Activated CD4-positive, alpha-beta memory T cell treated with anti-CD3 and anti-CD28 coated beads, Interleukin-2, amount 10 ng/mL, durations not matched to agents 7 days and 5 days (primary cell): ENCODE measurements at places on chromosomes 6 and 20.
A peak's percentile ranks its signal among the peaks of the same experiment; 100 is the strongest.

DNA sequence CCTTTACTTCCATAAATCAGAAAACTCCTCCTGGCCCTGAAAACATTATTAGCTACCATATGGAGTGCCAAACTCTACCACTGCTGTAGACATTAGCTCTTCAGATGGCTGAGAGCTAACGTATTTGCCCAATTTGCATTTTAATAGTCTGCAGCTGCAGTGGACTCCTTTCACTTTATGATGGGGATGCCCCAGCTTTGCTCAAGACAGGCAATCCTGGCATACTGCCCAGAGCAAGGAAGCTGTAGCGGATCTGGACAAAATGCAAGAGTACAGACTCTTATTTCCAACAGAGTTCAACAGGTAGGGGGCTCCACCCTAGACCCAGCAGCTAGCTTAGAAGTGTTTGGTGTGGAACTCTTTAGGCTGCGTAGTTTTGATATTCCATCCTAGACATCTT, 246.7 kb downstream of the FOXC1 start:
- no peak for DNase-seq

- no peak for DNase-seq
Measured at GRCh38 chr20:24870881-24871280, 78.2 kb upstream of the CST7 start.

DNA sequence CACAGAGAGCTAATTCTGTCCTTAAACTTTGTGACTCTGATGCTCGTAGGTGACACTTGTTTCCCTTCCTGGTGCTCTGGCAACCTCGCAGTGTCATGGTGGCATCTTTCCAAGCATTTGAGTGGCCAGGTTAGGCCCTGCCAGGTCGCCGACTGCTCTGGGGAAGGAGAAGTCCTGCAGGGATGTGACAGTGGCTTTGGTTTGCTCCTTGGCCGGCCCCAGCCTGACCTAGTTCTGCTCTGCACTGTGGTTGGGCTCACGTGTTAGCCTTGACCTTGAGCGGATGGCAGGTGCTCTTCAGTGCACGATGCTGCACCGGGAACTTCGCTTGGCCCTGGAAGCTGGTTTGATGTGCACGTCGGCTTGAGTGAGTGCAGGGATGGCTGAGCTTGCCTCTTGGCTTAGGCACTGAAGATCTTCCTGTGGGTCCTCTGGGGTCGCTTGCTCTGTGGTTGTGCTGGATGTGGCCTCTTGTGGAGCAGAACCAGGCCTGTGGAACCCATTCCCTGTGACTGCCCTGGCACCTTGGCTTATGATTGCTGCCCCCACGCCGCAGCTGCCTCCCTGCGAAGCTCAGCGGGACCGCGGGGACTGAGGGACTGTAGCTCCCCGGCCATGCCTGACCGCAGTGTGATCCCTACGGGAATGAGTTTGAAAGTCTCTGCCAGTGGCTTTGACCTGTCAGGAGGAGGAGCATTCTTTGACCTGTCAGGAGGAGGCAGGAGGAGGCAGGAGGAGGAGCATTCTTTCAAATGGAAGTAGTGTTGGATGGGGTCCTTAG, 8.7 kb downstream of the OSBPL2 start:
- DNase-seq = no peak

DNA sequence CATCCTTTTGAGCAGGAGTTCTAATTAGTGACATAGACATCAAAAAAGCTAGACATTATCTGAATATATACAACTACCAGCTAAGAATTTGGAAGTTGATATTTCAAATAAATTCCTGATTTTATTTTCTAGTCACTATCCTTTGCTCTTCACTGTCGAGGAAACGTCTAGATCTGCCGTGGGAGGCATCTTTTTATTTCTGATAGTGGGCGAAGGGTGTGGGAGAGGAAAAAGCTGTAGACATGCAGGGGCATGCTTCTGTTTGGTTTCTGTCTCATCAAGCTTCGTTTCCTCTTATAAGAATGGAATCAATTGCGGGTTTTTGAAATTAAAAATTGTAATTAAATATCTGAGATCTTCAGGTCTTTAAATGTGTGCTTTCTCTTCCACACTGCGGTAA, 16.2 kb upstream of the C6orf118 start:
- DNase-seq = no peak

DNA sequence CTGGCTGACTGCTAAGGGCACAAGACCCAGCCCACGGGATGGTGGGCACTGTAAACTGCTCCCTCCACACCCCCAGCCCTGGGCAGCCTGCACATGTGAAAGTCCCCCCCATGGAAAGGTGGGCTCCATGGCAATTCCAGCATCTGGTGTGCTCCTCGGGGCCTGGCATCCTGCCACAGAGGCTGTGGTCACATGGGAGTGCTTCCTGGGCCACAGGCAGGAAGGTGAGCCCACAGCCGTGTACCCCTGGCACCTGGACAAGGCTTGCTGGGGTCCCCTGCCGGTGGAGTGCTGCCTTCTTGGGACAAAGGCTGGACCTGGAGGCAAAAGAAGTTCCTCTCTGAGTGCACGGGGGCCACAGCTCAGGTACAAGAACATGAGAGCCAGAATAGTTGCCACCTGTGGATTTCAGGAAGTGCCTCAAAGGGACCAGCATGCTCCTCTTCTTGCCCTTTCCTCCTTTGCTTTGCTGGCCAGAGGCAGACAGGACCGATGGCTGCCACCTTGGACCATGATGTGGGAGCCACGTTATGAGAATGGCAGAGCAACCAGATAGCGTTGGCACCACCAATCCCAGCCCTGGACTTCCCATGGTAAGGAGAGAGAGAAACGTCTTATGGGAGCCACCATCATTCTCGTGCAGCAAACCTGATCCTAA, 120.2 kb upstream of the MLN start:
- DNase-seq = no peak

DNA sequence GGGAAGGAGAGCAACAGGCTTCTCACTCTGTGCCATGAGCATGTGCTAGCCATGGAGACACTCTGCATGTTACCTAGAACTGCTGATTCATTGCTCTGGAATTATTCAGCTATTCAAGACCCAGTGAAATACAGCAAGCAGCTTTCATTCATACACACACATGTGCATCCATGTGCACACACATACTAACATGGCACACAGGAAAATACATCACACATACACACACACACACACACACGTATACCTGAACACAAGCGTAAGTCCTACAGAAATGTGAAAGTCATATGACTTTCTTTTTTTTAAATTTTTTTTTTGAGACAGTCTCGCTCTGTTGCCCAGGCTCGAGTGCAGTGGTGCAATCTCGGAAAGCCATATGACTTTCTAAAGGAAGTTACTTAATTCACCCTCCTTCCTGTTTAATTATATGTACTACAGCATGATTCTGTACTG, 108.2 kb upstream of the NFATC2 start:
- no peak for DNase-seq

GRCh38 chr20:47972916-47973309, 187.6 kb upstream of the SULF2 start:
- no peak for DNase-seq

GRCh38 chr6:141326426-141326825, 806.3 kb upstream of the GJE1 start:
- peak; percentile 51 for DNase-seq

GRCh38 chr6:168451805-168452517, 11.0 kb downstream of the SMOC2 start:
- DNase-seq = no peak

DNA sequence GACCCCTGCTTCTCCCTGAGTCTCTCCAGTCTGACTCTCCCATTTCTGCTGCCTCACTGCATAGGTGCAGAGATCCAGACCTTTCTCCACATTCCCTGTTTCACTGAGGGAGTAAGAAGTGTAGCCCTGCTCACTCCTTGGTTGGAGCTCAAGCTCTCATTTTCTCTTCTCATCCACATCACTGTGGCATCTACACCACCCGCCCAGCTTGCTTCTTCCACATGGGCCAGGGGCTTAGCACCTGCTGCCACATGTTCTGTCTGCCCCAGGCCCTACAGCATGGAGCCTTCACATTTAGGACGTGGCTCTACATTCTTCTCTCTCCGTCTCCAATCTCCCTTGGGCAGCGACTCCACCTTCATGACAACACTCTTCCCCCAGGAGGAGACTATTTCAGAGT, 8.5 kb upstream of the GSTA5 start:
- no peak for DNase-seq

GRCh38 chr6:142888456-142888855, 56.5 kb downstream of the HIVEP2 start:
- DNase-seq = no peak

GRCh38 chr20:59775687-59776055, 157.8 kb downstream of the SYCP2 start:
- no peak for DNase-seq

DNA sequence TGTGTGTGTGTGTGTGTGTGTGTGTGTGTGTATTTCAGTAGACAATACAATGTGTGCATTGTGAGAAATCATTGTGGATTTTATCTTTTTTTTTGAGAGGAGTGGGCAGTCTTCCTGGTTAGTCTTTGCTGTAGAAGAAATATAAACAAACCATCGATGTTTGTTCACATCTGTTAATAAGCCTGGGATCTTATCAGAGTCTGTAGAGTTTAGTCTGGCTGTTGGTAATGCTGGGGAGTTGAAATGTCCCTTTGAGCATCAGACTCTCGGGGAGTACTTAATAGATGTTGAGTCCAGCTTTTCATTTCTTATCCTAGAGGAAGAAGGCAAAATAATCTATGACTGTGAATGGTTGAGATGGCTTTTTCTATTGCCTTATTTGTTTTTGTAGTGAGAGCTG, 96.6 kb upstream of the SUPT3H start:
- no peak for DNase-seq

- no peak for DNase-seq
Measured at GRCh38 chr6:106477146-106477545, 116.6 kb downstream of the CRYBG1 start.

DNA sequence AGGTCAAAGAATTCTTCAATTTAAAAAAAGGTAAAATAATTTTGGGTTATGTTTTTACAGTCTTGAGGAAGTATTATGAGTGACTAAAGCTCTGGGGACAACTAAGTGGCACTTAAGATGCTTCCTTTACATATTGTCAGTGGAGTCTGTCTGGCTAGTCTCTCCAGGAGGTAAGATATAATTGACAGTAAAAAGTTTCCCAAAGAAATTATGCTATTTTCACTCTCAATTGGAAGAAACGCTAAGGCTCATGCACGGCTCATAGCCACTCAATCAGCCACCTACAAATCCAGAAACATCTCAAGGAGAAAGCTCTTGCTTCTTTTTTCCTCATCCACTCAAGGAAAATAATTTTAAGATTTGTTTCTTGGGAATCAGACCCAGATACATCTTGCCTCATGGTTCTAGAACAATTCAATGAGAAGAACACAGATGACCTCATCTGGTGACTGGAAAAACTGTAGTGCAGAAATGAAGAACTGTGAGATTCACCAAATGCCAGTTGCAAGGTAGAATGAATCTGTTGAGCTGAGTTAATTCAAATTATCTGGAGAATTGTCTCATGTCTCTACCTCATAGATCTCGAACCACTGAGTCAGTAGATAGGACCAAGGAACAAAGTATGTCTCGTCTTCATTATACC, 252.9 kb downstream of the TPBG start:
- DNase-seq = no peak

- DNase-seq = no peak
Measured at GRCh38 chr6:106037060-106037459, 49.1 kb upstream of the PRDM1 start.

GRCh38 chr6:3303795-3304411, 45.2 kb downstream of the PSMG4 start:
- DNase-seq = no peak

DNA sequence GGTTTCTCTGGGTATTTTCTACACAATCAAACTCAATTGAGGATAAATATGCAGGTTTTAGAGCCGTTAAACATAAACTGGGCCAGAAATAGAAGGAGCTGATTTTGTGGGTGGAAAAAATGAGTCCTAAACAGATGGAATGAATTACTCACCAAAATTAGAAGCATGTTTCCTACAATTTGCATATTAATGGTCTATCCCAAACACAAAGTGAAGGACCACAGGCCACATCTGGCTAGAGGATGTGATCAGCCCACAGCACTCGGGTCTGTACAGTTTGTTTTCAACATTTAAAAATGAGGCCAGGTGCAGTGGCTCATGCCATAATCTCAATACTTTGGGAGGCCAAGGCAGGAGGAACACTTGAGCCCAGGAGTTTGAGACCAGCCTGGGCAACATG, 296.3 kb downstream of the PREX1 start:
- no peak for DNase-seq

DNA sequence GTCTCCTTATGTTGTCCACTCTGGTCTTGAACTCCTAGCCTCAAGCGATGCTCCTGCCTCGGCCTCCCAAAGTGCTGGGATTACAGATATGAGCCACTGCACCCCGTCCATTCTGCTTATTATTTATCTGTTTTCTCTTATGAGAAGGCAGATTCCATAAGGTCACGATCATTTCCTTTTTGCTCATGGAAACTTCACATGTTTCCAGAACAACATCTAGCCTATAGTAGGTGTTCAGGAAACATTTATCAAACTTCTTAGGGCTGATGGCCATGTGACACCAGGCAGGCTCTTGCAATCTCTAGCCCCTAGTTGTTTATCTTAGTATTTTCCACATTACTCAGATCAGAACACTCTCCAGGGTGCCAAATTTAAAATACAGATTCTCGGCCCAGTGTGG, 61.2 kb downstream of the ZFP64 start:
- no peak for DNase-seq

DNA sequence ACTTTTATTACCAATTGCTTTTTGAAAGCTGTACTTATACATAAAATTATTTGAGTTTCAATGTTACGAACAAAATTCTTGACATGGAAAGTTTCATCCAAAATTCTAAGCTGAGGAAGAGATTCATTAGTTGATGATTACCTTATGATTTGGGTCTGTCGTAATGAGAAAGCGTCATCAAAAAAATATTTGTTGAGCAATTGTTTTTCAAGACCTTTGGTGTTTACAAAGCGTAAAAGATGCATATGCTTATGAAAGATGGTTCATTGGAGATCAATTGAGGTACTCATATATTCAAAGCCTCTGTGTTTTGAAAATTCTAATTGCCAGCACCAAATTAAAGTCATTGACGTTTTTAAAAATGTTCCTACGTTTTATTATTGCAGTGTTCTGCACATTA, 110.5 kb upstream of the DOK5 start:
- DNase-seq = no peak
